Mesothelial cell of epicardium (in vitro differentiated cells): ENCODE measurements at places on chromosomes 11 and 22. TPM values are rescaled to one million over a fixed set of nuclear protein-coding genes. Genes with fewer than 3 reads are reported as not detected.
A peak's percentile ranks its signal among the peaks of the same experiment; 100 is the strongest.

DNA sequence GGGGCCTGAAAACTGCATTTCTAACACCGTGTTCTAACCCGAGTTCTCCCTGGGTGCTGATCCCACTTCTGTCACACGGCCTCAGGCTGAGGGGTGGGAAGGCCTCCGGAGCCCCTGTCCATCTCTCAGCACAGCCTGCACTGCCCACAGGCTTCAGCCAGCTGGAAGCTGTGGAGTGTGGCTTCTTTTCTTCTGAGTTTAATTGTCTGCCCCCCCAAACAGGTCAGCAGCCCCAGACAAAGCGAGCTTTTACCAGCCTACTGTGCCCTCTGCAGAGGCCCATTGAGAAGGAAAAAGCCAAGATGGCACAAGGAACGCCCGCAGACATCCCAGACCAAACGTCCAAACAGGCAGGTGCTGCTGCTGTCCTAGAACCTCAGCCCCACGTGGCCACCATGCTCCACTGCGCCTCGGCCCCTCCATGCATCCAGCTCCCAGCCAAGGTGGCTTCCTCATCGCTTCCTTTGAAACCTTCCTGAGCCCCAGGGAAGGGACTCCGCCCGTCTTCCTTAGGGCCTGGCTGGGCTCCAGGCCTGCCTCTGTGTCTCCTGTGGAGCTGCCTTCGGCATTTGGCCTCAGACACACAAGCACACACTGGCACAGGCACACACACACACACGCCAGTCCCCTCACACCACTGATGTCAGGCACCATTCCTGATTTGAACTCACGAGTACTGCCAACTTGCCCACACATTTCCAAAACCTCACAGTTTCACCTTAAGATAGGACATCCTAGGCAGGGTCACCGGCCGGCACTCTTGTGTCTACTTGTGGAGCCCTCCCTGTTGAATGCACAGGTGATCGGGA, 1.7 kb downstream of the MOB2 start:
- H3K36me3 ChIP-seq: no peaks in the 10 kb centered on the region
- H3K4me1 ChIP-seq: peaks cover 5% of the 10 kb centered on the region
- H3K27me3 ChIP-seq: no peaks in the 10 kb centered on the region
- H3K27ac ChIP-seq: no peak overlapping the region

The BAD gene
- 50.2 to 53.1 TPM (median 52.2 TPM) in 3 replicates for total RNA-seq

GRCh38 chr11:108286956-108287355, 64.1 kb downstream of the ATM start:
- no peak overlapping the region for H3K4me3 ChIP-seq
- no peak overlapping the region for H3K27ac ChIP-seq
- H3K27me3 ChIP-seq: no peaks in the 10 kb centered on the region
- peaks cover 26% of the 10 kb centered on the region for H3K36me3 ChIP-seq
- DNase-seq: no peak

DNA sequence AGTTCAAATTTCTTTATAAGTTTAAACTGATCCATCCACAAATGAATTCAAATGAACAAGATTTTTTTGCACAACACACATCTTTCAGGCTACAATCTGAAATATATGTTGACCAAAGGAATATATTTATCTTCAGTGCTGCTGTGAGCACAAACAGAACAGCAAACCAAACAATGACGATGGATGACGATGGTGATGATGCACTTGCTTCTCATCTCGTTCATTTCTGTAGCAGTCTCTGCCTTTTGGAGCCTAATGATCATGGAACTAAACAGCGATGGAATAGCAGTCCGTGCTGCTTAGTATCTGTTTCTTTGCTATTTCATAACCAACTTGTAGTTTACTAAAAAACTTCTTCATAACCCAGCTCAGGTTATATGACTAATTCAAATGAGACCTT, 220.7 kb upstream of the BLID start:
- H3K4me3 ChIP-seq: no peak overlapping the region
- no peaks in the 10 kb centered on the region for H3K36me3 ChIP-seq
- H3K4me1 ChIP-seq: peaks cover 66% of the 10 kb centered on the region
- H3K27ac ChIP-seq: no peak overlapping the region

DNA sequence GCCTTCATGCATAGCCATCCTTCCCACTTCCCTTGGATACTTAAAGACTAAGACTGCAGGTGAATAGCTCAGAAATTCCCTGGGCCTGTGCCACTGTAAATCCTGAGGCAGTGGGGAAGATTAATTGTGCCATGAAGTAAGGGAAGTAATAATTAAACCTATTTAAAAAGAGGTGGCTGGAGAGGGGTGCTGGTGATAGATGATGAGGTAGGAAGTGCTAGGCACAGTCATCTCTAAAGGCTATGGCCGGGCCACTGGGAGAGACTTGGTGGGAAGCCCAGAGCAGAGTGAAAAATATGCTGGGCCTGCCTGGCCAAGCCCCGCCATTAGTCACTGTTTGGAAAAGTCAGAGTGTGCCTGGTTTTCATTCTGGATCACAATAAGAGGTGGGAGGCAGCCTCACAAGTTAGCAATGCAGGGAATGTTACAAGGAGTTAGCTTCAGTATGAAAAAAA, 197.2 kb upstream of the PITPNB start:
- DNase-seq: peak; percentile 60
- H3K4me3 ChIP-seq: no peak overlapping the region
- no peaks in the 10 kb centered on the region for H3K27me3 ChIP-seq
- H3K27ac ChIP-seq: peak overlapping the region; percentile 98
- peaks cover 62% of the 10 kb centered on the region for H3K4me1 ChIP-seq
- H3K36me3 ChIP-seq: no peaks in the 10 kb centered on the region

GRCh38 chr11:75346912-75347647, 4.4 kb downstream of the ARRB1 start:
- peaks cover 44% of the 10 kb centered on the region for H3K4me1 ChIP-seq
- peak overlapping the region; percentile 39 for H3K27ac ChIP-seq
- H3K36me3 ChIP-seq: no peaks in the 10 kb centered on the region
- H3K4me3 ChIP-seq: no peak overlapping the region
- peaks cover 8% of the 10 kb centered on the region for H3K27me3 ChIP-seq

DNA sequence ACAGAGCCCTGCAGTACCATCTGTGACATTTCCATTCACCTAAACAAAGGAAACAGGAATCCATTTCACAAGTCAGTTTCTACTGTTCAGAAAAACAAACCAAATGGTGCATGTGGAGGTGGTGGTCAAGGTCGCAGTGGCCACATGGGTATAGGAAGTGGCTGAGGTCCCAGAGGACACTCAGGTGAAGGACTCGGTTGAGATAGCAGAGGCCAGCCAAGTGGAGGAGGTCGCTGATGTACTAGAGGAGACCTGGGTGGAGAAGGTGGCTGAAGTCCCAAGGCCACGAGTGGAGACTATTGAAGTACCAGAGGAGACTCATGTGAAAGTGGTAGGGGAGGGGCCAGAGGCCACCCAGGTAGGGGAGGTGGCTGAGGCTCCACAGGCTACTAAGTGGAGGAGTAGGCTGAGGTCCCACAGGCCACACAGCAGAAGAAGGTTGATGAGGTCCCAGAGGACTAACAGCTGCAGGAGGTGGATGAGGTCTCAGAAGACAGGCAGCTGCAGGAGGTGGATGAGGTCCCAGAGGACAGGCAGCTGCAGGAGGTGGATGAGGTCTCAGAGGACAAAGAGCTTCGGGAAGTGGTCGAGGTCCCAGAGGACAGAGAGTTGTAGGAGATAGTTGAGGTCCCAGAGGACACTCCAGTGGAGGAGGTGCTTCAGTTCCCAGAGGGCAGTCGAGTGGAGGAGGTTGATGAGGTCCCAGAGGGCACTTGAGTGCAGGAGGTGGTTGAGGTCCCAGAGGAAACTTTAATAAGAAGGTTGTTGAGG, 40.2 kb downstream of the ZNF195 start:
- H3K36me3 ChIP-seq: no peaks in the 10 kb centered on the region
- H3K27me3 ChIP-seq: peaks cover 32% of the 10 kb centered on the region
- DNase-seq: no peak
- no peak overlapping the region for H3K27ac ChIP-seq
- H3K4me1 ChIP-seq: no peaks in the 10 kb centered on the region

DNA sequence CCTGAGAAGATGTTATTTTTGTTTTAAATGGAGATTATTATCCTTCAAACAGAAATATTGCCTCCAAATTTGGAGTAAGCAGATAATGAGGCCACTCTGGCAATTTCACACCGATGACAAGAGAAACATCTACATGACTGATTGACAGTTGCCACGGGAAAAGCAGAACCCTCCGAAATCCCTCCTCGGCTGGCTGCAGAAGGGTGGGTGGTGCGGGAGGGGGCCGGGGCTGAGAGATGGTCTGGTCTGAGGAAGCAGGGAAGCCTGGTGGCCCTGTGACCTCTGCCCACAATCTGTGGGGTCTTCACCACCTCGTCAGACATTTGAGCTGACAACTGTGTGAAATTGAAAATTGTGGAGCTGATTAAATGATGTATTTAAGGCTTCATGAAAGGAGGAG, 503.2 kb downstream of the MN1 start:
- no peak for DNase-seq
- peaks cover 12% of the 10 kb centered on the region for H3K27me3 ChIP-seq
- no peaks in the 10 kb centered on the region for H3K36me3 ChIP-seq
- H3K4me1 ChIP-seq: peaks cover 46% of the 10 kb centered on the region

The KRTAP5-11 gene
- total RNA-seq: 0.44 TPM in 1 of 3 replicates, not detected in the others

- H3K27ac ChIP-seq: no peak overlapping the region
- H3K36me3 ChIP-seq: no peaks in the 10 kb centered on the region
- DNase-seq: no peak
- no peak overlapping the region for H3K4me3 ChIP-seq
- no peaks in the 10 kb centered on the region for H3K4me1 ChIP-seq
These were observed 26.2 kb downstream of the TRIM66 start for GRCh38 chr11:8656291-8656690.
